NCI-H524 (cell line): ENCODE measurements at places on chromosomes 6 and 20.

DNA sequence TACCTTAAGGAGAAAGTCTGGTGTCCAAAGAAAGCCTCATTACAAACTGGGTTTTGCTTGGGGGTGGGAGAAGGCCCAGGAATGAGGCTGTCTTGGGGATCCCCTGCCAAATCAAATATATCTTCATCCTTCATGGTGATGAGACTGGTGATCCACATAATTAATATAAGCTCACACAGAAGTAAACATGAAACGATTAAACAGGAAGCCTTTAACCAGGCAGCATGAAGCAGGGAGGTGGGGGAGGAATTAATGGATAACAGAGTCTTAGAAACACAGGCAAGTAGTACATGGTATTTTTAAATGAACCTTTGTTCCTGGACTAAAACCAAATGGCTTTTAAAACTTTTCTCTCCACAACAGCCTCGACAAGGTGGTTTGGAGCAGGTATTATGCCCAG is 437.5 kb downstream of the TFAP2A start:
- no peak for DNase-seq

DNA sequence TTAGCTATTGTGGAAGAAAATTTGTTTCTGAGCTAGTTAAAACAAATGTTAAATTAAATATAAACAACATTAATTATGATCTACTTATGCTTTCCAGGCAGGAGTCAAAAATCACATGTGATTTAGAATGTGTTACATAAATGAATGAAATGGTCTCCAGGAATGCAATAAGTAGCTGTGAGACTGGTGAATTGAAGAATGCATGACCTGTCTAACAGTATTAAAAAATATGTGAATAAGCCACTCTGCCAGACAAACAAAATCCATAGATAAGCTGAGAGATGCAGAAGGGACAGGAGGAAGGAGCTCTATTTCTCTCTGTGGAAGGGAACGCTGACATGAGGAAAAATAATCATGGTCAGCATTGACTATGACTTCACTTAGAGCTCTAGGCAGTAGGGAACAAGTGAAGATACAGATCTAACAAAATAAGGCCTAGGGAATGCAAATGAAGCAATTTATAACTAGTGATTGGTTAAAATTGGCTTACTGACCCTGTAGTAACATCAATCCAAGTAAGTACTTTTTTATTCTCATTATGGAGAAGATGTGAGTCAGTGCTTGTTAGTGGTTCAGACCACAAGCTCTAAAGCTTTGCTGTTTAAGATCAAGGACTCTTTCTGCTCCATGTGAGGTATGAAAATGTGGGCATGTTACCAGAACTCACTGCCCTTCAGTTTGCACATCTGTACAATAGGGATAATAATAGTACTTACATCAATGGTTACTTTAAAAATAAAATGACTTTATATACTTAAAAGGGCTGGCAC is 432.6 kb downstream of the MMUT start:
- no peak for DNase-seq

- DNase-seq, result peak; percentile 16
Measured at GRCh38 chr6:118650582-118651281, 659 bp downstream of the CEP85L start.

- no peak for DNase-seq
Measured at GRCh38 chr6:52909531-52909930, at the start of gene GSTA3. TSS of gene GSTA3 (minus strand) at chr6:52909698. CDS start at chr6:52905834, 3,864 bp downstream.
